NCI-H1694 treated with DMSO at 0.1 percent for 48 hours (cell line): ENCODE measurements at places on chromosomes 13 and 19.

- DNase-seq = no peak
Observed at GRCh38 chr19:2187159-2187558, 23.4 kb downstream of the DOT1L start.

- no peak for DNase-seq
Observed at GRCh38 chr19:55041627-55042343, 3.7 kb upstream of the GP6 start.

- DNase-seq = no peak
Observed at GRCh38 chr13:27980280-27980998, 8.1 kb downstream of the URAD start.

GRCh38 chr19:48390188-48391099, 907 bp downstream of the KDELR1 start:
- no peak for DNase-seq

- no peak for DNase-seq
Observed at GRCh38 chr19:4455719-4456475, 1.7 kb downstream of the UBXN6 start.

DNA sequence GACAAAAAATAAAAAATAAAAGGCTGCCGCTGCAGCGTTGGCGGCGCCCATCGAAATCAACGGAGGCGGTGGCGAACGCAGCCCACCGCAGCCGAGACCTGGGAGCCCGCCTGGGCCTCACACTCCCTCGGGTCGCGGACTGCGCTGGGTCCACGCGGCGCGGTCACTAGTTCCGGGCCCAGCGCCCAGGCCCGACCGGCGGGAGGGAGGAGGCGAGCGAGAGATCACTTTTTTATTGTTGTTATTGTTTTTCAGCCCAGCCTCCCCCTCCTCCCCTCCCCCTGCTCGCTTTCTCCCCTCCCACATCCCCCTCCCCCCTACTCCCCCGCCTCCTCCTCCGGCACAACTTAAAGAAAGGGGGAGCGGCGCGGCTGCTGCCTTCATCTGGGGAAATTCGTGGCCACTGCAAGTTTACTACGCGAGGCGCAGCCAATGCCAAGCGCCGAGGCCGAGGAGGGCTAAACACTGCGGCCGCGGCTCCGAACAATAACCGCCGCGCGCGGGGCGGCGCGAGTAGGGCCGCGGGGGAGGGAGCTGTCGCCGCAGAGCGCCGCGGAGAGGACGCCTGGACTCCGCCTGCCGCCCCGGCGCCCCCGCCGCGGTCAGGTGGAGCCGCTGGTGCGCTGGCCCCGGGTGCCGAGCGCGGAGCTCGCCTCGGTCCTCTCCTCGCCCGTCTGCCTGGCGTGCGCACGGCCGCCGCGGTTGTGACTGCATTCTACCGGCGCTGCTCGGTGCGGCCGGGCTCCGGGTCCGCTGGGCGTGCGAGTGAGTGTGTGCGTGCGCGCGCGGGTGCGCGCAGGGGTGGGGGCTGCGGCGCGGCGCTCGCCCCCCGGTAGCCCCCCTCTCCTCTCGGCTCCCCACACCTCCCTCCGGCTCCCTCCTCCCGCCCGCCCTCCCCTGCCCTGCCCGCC, 505 bp upstream of the ZIC2 start:
- peak; percentile 59 for DNase-seq

- DNase-seq = no peak
Observed at GRCh38 chr13:26465514-26465913, 92.0 kb upstream of the WASF3 start.

DNA sequence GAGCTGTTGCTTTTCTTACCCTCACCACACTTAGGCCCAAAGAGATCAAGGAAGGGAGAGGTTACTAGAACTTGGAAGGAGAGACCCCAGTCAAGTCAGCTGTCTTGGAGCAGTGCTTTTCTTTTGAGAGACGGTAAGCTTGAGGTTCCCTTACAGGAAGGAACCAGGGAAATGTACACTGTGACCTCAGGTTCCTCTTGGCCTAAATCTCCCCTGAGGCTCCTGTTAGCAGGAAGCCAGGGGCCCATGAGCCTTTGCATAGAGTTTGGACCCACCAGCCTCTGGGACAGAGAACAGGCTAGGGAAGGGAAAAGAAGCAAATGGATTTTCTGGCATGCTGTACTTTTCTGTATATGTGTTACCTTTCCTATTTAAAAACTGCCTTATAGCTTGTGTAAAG, 5.9 kb upstream of the GPR18 start:
- no peak for DNase-seq

GRCh38 chr13:62781866-62782265, 1366.2 kb upstream of the PCDH20 start:
- DNase-seq = no peak

GRCh38 chr13:93224535-93224934, 2.1 kb upstream of the GPC6 start:
- DNase-seq = no peak

- DNase-seq = peak; percentile 39
Observed at GRCh38 chr19:6099599-6099998, 10.7 kb downstream of the RFX2 start.

DNA sequence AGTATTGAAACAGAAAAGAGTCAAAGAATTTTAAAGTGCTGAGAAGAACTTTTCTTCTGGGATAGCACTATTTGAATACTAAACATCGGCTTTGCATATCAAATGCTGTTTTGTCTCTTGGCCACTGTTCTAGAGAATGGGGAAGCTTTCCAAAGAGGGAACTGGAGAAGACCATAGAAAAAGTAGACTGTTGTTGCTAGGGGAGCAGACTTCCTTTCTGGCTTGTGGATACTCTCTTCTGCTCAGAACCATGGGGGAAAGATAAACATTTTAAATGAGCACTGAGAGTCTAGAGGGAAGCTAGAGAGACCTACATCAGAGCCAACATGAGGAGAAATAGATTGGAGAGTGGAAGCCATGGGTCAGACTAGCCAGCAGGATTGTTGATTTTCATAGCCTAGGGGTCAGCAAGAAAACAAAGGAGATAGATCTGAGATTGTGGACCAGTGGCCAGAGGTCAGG, 315.7 kb downstream of the KCTD12 start:
- no peak for DNase-seq

DNA sequence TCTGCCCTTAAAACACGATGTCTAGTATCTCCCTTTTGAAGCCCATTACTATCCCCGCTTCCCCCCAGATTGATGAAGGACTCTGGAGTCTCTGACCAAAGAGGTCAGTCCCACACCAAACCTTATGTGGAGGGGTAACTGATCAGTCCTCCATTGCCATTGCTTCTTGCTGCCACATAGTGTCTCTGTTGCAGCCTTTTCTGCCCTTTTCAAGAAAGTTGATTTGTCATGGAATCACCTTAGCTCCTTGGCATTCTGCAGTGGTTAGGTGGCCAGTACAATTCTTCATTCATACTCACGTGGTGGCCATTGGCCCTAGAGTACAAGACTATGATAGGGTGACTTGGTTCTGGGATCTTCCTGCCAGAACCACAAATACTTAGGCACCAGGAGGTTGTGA, 8.4 kb upstream of the HTR2A start:
- no peak for DNase-seq

DNA sequence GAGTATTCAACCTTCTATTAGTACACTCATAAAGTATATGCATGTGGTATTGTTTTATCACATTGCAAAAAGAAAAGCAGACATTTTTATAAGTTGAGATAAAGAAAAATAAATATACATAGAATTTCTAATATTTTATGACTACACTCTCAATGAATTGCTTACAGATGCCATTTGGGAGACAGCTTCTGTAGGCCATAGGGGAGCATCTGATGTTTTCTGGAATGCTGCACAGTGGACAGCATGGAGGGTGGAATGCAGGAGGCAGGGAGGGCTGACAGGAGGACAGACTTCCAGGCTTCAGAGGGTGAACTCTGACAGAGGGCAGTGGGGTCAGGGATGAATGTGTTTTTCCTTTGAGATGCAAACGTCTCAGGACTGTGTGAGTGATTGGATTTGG, 45.8 kb downstream of the MIPEP start:
- DNase-seq = no peak

- no peak for DNase-seq
Observed at GRCh38 chr13:94703271-94703670, 9.1 kb downstream of the SOX21 start.

DNA sequence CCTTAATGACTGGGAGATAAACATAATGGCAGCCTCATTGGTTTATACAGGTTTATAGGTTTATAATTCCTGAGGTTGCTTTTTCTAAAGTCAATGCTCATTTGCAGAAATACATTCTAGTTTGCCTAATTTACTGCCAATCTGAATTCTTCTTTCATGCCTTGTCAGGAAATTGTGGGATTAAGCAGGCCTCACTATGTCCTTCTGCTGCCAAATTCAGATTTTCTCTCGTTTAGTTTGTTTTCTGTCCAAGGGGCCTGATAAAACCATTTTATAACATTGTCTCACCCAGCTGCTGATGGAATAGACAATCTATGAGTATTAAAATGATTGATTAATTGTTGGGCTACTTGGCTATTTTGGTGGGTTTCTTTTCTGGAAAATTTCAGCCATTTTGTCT, 42.4 kb upstream of the OBI1 start:
- DNase-seq = no peak

GRCh38 chr19:58566989-58567388, 6.1 kb downstream of the MZF1 start:
- DNase-seq = no peak

- no peak for DNase-seq
Observed at GRCh38 chr19:58355908-58356765, 2.8 kb upstream of the A1BG start.

GRCh38 chr13:48108106-48108505, 13.2 kb upstream of the MED4 start:
- no peak for DNase-seq

- no peak for DNase-seq
Observed at GRCh38 chr19:30070198-30070967, 128.3 kb downstream of the URI1 start.

GRCh38 chr13:107644136-107644535, 571.2 kb downstream of the LIG4 start:
- no peak for DNase-seq

DNA sequence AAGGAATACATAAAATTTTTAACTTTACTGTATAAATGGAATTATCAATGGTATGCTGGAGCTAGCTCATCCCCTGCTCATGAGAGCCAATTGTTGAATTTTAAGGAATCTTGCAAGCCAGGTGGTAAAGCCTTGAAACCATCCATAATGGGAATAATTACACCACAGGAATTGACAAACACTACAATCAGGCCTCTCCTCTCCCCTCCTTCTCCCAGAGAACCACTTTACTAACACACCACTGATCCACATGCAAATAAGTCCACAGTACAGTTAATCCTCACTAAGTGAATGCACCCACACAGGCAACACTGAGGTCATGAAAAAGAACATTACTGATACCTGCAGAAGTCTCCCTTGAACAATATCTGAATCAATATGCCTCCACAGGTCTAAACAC, 140.5 kb downstream of the KLF12 start:
- no peak for DNase-seq

DNA sequence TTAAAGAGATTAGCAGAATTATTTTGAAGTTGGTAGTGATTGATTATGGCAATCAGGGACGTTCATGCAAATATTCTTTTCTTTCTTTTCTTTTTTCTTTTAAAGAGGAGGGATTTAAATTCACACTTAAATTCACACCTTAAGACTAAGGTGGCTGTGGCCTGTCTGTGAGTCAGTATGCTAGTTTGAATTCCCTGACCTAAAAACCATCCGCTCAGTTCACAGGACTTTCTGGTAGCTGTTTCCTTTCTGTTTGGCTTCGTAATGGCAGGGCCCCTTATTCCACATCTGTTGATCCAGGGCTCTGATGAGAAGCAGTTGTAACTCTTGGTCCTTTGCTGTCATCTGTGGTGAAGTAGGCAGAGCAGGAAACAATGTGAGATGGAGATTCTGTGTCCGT, 7.5 kb downstream of the TNFSF11 start:
- DNase-seq = no peak

DNA sequence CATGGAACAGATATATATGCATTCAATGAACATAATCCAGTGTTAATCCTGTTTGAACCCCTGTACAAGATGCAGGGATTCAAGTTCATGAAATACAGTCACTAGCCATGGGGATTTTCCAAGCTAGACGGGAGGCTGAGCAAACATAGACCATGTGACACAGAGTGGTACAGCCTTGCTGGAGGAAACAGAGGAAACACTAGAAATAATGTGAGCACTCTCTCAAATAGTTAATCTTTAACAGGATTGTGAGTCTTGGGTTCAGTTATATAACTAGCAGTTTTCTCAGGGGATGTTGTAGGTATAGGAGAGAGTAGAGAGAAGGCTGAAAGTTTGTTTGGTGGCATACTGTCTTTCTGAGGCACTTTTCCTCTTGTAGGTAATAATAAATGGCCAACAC, 13.9 kb upstream of the LGALS16 start:
- DNase-seq = no peak

DNA sequence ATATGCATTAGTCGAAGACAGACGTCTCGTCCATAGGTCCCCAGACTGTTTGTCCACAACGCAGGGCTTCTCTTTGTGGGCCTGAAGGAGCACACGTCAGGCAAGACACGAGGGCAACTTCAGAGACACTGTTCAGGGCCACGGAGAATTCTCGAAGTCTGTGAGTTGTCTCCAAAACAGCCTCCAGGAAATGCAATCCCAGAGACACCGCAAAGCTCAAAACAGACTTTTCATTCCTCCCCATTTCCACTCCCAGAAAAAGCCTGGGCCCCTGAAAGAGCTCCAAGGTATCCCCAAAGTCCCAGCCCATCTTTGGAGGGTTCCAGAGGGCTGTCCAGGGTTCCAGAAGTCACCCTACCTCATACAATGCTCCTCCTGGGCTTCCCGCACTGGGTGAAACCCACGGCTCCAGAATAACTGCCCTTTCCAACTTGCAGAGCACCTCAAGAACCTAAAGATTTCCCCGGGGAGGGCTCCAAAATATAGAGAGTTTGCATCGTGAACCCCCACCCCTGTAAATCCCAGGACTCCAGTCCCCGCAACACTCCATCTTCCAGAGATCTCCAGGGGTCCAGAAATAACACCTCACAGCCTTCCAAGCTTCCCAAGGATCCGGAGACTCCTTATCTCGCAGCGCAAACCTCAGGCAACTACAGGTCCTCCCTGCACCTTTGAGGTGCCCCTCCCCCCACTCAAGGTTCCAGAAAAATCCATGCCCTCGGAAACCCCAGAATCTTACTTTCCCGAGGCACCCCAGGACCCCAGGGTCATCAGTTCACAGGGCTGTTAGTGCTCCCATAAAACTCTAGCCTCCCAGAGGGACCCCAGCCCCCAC, 687 bp upstream of the FTL start:
- DNase-seq = no peak

DNA sequence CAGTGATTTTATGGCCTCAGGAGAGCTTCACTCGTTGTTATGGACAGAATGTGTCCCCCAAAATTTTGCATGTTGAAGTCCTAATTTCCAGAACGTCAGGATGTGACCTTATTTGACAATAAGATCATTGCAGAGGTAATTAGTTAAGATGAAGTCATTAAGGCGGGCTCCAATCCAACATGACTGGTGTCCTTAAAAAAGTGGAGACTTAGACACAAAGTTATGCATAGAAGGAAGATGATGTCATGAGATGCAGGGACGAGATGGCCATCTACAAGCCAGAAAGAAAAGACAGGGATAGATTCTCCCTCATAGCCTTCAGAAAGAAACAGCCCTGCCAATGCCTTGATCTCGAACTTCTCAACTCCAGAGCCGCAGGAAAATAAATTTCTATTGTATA, 25.8 kb upstream of the SPATA13 start:
- DNase-seq = no peak
